NCI-H1417 (cell line): ENCODE measurements at places on chromosomes 6 and 20.

- no peak for DNase-seq
These were observed 34.7 kb downstream of the KIF25 start for GRCh38 chr6:168032005-168032760.

GRCh38 chr6:146290589-146290901, 253.1 kb upstream of the RAB32 start:
- DNase-seq = no peak

GRCh38 chr6:36769676-36770499, 69.4 kb downstream of the CPNE5 start:
- DNase-seq = no peak

DNA sequence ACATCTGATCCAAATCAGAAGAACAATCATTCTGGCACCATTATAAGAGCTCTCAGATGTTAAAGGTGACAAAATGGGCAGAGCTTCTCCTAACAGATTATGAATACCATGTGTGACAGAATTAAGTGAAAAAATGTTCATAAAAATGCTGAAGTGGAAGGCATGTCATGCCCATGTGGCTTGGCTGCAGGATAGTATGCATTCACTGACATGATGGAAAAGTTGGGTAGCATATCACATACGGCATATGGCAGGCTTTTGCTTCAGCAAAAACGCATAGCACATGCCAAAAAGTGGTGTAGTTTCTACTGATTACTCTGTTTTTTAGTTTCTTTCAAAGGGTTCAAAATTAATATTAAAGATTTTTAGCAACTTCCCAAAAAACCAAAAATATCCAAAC, 731.5 kb upstream of the EPHA7 start:
- DNase-seq = no peak

- peak; percentile 37 for DNase-seq
These were observed 1.7 kb upstream of the C20orf203 start for GRCh38 chr20:32675223-32675975.

DNA sequence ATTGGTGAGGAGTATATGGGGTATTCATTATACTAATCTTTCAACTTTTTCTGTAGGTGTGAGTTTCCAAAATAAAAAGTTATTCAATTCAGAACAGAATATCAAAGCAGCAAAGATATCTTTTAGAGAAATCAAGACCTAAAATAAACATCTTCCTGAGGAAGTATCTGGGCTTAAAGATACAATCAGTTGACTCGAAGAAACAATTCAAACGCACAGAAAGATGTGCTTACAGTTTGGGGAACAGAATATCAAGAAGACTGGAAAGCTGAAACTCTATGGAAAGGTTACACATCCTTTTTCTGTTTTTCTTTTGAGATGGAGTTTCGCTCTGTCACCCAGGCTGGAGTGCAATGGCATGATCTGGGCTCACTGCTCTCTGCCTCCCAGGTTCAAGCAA, 36.2 kb upstream of the SAYSD1 start:
- no peak for DNase-seq

GRCh38 chr6:1605004-1605892, 4.5 kb upstream of the FOXC1 start:
- no peak for DNase-seq

DNA sequence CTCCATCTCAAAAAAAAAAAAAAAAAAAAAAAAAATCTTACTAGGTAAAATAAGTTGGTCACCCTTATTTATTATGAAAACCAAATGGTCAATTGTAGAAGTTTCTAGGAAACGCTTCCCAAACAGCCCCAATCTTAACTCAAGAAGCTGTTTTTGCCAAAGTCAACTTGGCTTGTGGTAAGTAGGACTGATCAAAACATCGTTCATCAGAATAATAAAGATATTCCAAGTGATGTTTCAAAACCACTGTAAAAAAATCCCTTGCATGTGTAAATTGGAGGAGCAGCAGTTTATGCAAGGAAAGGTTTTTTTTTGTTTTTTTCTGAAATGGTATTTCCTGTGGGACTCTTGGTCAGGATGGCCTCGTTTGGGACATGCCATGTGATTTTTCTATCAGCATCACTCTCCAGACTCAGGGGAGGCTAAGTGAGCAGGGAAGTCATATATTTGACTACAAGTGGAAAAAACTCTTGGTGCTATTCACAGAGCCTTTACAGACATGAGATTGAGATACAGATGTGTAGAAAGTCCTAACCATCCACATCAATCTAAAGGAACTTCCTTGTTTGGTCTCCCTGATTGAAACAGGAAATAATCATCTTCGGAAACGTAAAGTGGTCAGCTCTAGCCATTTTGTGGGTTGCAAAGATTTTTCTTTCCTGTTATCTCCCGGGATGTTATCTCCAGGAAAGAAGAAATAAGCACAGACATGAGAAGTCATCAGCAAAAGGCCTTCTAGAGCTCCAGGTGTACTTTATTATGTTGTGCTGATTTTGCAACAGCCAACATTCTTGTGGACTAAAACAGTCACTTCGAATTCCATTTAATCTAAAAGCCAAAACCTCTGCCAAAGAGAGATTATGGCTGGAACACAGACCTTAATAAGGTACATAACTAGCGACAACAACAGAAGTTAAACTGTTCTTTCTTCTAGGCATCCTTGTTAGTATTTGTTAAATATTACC, 177.8 kb downstream of the EDN1 start:
- no peak for DNase-seq

DNA sequence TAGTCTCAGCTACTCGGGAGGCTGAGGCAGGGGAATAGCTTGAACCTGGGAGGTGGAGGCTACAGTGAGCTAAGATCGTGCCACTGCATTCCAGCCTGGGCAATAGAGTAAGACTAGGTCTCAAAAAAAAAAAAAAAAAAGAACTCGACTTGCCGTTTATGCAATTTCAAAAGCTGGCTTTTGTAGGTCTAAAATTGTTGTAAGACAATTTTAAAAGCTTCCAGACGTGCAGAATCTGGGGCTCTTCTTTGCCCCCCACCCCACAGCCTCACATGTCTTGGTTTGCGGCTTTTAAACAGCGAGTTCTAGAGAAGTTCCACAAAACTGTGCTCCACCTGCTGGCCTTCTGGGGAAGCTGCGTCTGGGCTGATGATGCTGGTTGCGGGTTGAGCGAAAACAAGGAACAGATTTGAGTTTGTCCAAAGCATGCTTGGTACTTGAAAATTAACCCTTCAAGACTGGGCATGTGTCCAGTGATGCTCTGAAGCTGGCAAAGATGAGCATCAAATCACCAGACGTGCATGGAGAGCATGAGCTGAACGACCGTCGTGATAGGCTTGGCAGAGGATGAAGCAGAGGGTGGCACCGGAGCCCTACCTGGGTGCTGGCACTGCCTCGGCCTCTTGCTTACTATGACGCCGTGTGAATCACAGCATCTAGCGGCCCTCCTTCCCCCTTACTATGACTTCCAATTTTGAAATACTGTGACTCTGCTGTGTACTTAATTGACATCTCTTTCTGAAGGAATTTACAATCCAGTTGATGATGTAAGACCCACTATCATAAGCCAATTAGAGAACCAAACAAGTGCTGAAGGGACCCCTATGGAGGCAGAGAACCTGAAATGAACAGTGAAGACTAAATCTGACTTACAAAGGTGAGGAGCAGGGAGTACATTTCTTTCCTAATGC, 171.4 kb downstream of the GMPR start:
- peak; percentile 18 for DNase-seq

- no peak for DNase-seq
These were observed 1.9 kb downstream of the POU5F1 start for GRCh38 chr6:31168606-31169005.

GRCh38 chr6:87846434-87846833, 144.4 kb upstream of the AKIRIN2 start:
- no peak for DNase-seq

DNA sequence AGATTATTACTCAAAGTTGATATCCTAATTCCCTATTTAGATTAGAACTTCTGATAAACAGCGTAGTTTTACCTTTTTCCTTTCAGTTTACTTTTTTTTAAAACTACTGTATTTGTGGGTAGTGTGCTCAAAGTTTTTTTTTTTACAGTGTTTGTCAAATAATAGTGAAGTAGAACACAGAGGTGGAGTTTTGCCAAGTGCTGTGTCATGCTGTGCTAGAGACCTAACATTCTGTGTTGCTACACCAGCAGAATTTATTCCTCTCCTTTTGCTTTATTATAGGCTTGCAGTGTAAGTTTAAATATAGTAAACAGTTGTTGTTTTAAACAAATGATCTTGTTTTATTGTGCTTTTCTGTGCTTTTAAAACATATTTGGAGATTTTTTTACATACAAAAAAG, 125.4 kb downstream of the HIVEP1 start:
- peak; percentile 30 for DNase-seq

GRCh38 chr6:168737481-168737880, 296.5 kb downstream of the SMOC2 start:
- DNase-seq = no peak

DNA sequence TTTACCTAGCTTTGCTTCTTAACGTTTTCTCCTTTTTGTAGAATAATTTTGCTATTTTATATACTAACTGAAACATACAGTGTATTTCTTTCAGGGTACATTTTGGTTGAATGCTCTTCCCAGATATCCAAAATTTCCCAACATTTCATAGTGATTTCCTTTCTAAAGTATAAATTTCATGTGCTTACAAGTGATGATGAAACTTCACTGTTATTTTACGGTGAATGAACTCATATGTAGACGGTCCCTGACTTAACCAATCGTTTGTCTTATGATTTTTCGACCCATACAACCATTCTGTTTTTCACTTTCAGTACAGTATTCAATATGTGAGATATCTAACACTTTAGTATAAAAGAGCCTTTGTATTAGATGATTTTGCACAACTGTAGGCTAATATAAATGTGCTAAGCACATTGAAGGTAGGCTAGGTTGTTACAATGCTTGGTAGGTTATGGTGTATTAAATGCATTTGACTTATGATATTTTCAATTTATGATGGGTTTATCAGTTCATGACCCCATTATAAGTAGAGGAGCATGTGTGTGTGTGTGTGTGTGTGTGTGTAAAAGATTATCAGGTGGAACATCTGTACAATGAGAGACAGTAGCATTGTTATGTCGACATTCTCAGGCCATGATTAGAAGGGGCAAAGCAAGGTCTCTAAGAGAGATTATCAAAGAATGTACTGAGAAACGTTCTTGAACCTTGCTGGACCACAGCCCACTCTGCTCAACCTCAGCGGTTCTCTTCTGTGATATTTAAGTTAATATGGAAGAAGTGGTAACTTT, 20.9 kb downstream of the HIVEP1 start:
- DNase-seq = no peak

DNA sequence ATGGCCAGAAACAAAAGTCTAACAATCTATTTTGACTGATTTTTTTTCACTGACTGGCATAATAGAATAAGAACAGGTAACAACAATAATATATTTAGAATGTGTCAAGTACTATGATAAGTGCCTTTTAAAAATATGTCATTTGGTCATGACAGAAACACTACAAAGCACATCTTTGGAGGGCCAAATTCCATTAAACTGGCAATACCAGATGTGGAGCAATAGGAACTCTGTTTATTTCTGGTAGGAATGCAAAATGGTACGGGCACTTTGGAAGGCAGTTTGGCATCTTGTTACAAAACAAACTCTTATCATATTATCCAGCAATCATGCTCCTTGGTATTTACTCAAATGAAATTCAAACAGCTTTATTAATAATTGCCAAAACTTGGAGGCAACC, 39.3 kb downstream of the TENT5A start:
- DNase-seq = no peak

GRCh38 chr20:31652917-31653396, 15.2 kb downstream of the COX4I2 start:
- no peak for DNase-seq

DNA sequence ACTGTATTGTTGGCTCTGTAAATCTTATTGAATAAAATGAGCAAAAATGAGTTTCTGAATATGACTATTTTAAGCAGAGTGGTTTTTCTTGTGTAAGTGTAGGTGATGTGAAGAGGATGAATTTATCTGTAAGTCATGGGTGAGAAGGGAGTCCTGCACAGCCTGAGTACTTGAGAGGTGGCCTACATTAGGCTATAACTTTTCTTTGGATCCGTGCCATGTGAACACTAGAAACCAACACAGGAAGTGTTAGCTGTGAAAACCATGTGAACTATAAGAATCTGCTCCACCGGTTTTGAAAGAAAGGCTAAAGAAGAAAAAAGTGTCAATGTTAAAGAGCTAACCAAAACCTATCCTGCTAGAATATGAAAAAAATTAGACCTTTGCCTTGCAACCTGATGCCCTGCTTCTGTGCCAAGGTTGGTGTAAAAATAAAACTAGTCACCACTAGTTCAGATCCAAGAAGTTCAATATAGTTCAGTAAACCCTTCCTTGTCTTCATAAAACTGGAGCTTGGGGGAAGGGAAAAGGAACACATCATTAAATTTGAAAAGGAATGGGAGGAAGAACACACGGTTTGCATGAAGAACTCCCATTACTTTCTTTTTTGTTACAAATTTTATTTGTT, 21.3 kb downstream of the PLCB1 start:
- DNase-seq = peak; percentile 50

DNA sequence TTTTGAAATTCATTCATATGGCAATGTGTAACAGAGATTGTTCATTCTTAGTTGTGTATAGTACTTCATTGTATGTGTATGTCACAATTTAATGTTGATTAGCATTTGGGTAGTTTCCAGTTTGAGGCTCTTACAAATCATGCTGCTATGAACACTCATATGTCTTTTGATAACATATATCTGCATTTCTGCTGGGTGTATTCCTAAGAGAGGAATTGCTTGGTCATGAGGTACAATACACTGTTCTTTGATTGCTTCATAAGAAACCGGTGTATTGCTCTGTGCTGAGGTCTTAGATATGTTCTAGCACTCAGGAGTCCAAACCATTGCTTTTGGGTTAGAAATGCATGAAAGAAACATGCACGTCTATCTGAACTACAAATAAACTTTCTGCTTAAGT, 492.9 kb upstream of the JAG1 start:
- no peak for DNase-seq

- no peak for DNase-seq
These were observed 77.0 kb downstream of the YTHDF1 start for GRCh38 chr20:63138855-63139341.

DNA sequence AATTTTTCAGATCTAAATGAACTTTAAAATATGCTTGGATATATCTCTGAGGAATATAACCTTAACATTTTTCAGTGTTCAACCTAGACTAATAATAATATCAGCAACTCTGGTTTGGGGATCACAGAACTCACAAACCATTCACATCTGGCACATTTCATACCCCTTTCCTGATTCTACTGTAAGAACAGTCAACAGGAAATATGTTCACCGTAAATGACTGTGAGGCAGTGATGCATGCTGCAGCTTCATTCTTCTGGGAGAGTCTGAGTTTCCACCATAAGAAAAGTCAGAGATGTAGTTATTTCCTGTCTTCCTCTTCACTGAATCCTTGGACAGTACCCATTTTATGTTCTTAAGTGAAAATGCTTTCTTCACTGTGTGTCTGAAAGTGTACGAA, 134.2 kb upstream of the IFNGR1 start:
- no peak for DNase-seq

DNA sequence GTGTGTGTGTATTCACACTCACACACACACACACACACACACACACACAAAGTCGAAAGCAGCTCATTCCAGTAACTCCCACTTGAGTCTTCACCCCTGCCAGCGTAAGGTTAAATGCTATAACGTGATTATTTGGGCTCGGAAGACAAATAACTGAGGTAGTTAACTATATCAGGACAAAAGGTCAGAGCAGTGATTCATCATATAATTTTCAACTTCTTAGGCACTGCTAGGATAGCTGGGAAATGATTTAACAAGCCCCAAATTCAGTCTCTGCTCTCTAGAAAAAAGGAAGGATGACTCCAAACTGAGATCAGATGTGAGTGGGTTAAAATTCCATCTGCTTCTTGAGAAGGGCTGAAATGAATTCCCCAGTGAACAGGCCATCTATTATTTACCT, 30.7 kb downstream of the HDGFL1 start:
- no peak for DNase-seq

- DNase-seq = peak; percentile 50
These were observed 2.1 kb upstream of the LAMA5 start for GRCh38 chr20:62368976-62369814.
